ENCODE measurements at places on chromosomes 4 and X.

DNA sequence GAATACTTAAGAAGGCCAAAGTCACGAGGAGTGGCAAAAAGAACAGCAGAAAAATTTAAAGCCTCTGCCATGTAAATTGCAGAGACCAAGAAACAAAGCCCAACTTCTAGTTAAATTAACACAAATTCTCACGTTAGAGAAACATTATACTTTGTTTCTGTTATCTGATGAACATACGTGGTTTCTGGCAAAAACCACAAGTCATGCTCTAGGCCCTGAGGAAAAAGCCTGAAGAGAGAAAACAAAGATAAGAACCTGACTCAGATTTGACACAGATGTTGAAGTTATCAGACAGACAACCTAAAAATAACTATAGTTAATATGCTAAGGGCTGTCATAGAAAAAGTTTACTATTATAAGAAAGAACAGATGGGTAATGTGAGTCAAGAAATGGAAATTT lies 149.1 kb upstream of the PCDH10 start:
- DNase-seq, result no peak

DNA sequence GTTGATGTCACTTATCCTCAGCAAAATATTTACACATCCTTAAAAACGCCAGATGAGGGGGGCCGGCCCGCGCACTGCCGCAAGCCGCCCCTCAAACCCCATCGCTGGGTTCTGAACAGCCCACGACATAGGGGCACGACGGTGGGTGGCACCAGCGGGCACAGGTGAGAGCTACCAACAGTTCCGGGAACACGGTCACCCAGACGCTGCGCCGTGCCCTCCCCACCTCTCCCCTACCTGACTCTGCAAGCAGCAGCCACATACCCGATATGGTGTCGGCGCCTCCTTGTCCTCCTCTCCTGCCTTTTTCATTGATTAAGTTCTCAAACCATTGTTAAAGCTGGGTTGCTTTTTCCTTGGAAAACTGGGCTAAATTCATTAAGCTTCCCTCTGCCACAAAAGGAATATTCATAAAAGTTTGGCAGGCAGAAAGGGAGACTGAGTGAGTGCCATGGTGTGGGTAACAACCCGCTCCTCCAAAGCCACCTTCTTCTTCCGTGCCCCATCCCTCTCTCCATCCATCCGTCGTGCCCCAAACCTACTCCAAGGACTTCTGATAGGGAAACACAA lies 1.4 kb downstream of the RAI2 start:
- no peak for DNase-seq

- no peak for DNase-seq
Observed at GRCh38 chr4:182492423-182492822, 249.2 kb downstream of the TENM3 start.

DNA sequence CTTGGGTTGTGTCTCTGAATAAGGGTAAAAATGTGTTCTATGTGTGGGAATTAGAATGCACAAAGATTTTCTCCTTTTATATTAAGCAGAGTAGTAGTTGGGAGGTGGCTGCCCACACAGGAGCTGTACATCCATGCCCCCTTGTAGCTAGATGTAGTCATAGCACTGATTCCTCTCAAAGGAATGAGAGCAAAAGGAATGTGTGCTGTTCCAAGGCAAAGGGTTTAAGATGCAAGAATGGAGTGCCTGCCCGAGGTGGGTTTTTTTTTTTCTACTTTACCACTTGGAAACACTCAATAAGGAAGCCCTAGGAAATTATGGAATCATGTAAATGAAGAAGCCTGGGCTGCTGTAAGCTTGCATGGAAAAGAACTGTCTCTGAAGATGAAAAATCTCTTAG lies 2183.2 kb upstream of the AGA start:
- DNase-seq, result no peak

DNA sequence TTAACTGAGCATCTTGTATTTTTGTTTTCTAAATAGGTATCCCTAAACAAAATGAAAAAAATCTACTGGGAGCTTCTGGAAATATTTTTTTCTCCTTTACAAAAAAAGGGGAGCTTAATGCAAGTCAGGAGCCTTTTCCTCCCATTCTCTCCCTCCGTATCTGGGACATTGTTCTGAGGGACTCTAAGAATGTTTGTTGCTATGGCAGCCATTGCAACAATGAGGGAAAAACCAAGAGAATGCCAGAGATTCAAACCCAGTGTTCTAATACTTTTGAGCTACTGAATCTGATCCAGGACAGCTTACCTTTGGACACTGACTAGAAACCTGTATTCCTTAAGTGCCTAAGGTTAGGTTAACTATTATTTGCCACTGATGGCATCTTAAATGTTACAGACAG lies 485.7 kb upstream of the HS3ST1 start:
- DNase-seq, result no peak

DNA sequence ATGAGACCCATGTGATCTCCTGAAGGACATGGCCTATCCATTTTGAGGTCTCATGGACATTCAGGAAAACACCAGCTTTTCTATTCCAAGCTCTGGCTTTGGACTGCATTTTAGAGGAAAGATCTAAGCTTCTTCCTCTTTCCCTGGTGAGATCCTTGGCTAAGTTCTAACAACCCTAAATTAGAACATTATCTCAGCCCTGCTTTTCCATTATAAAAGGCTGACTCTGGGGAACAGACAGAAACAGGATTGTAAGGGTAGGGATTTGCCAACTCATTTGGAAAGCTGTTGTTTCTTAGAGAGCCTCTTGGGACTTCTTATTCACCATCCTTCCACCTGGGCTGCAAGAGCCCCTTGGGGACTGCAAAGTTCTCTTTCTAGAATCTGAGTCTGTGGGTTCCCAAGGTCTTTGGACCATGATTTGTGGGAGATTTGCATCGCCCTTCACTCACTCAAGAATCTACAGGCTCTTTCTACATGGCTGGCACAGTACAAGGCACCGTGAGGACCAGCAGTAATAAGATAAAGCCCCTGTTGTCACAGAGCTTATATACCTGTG lies 146.9 kb downstream of the FNIP2 start:
- DNase-seq, result no peak

GRCh38 chr4:100063355-100063754 lies 113.3 kb upstream of the H2AZ1 start:
- no peak for DNase-seq

DNA sequence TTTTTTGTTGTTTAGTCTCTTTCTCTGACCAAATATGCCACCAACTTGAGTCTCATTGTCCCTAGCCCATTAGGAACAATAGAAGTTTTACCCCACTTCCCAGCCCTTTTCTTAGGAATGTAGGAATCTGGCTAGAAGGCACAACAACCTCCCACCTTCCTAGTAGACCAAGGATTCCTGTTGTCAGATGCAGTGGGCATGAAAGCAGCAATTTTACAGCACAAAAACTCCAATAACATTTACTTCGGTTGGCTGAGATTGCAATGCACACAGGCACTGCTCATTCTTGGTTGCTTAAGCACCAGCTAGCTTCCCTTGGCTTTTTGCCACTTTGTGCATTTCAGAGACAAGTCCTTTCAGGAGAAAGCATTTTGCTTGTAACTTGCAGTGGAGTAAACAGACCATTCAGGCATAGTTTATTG lies 312.8 kb downstream of the TENM3 start:
- no peak for DNase-seq

DNA sequence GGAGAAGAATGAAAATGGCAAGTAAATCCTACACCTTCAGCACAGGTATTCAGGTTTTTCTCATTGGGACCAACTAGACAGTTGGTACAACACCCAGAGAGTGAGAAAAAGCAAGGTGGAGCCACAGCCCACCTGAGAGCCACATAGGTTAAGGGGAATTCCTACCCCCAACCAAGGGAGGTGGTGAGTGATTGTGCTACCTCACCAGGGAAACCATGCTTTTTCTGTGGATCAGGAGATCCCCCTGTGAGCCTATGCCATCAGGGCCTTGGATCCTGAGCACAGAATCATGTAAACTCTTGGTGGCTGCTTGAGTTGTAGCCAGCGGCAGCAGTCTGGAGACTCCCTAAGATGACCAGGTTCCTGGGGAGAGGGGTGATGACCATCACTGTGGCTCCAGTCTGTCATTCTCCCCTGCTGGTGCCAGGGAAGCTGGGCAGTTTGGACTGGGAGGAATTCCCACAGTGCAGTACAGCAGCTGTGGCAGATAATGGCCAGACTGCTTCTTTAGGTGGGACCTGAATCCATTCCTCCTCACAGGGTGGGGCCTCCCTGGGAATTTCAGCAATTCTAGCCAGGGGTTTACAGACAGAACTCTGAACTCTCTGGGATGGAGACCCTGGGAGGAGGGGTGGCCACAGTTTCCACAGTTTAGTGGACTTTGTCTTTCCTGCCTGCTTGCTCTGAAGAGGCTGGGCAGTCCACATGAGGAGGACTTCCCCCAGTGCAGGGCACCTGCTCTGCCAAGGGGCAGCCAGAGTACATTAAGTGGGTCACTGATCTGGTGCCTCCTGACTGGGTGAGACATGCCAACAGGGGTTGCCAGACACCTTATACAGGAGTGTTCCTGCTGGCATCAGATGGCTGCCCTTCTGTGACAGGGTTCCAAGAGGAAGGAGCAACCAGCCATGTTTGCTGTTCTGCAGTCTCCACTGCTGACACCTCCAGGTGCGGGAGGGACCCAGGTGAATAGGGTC lies 43.2 kb downstream of the PARM1 start:
- DNase-seq, result no peak

- no peak for DNase-seq
Observed at GRCh38 chr4:108345862-108346817, 177.4 kb upstream of the LEF1 start.

GRCh38 chrX:33324099-33324498 lies 112.8 kb upstream of the DMD start:
- DNase-seq, result no peak

GRCh38 chrX:39439906-39440798 lies 638.9 kb downstream of the MID1IP1 start:
- no peak for DNase-seq

- DNase-seq, result no peak
Observed at GRCh38 chr4:40228497-40229365, 31.9 kb downstream of the RHOH start.

DNA sequence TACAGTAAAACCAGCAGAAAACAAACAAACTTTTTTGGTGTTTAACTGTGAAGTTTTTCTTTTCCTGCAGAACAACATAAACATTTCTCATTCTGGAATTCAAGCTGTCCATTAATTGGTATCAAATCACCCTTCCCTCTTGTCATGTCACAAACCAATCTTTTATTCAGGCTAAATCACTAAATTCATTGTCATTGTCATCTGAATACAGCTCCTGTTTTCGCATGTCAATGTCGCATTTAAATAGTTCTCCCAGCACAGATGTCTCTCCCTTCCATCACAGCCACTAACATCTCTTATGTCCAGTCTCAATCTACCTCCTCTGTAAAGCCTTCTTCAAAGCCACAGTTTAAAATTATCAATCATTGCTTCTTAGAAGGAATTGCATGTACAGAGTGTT lies 192.1 kb upstream of the PCDH10 start:
- DNase-seq, result no peak

- no peak for DNase-seq
Observed at GRCh38 chr4:163070023-163070422, 96.7 kb downstream of the NAF1 start.

- no peak for DNase-seq
Observed at GRCh38 chrX:133630362-133630761, 215.1 kb upstream of the GPC4 start.

DNA sequence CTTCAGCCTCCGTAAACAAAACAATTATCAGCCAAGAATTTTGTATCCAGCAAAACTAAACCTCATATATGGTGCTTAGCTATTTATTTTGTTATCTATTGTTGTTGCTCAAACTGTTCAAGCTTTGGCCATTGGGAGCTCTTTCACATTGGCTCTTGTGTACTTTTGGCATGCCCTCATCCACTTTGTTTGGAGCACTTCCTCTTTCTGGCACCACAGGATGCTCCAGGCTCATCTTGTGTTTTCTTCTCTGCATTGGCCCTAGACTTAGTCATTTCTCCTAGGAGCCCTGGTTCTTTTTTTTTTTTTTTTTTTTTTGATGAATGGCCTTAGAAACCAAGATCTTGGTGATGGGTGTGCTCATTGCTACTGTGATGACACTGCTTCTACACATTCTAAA lies 74.5 kb downstream of the DIPK2B start:
- no peak for DNase-seq
